Inflammatory macrophage (primary cell): ENCODE measurements at places on chromosomes 7 and 10.
A peak's percentile ranks its signal among the peaks of the same experiment; 100 is the strongest.

DNA sequence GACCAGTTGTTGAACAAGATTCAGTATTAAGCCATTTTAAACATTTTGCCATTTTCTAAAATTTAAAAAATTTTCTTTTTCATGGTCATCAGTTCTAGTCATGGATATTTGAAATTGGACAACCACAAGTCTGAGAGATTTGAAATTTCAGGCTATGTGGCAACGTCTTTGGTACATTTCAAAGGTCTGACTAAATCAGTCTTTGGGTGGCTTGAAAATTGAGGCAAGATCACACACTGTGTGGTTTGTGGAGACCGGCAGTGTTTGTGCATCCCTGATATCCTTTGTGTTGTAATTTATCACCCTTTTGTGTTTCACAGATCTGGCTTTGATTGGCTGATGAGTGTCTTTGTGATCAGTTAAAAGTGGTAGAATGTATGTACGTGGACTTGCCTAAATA, 35.7 kb downstream of the CCAR1 start:
- DNase-seq: no peak

DNA sequence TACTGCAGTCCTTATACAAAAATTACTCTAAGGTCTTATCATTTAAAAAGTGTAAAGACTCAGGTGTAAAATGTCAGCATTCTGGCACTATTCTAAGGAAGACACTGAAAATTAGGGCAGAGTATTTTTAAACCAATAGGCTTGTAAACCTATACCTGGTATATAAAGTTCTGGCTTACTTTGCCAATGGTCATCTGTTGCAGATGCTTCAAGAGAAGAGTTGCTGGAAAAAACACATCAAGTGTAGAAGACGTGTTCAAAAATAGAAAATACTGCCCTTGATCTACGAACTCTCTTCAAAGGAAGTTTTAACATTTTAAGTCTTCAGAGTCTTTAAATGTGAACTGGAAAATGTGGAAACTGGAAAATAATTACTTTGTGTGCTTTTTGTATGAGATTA, 23.9 kb downstream of the NT5C3A start:
- DNase-seq: no peak

GRCh38 chr10:52477305-52477704, 163.2 kb downstream of the DKK1 start:
- no peak for DNase-seq

- DNase-seq: no peak
These were observed 10.6 kb upstream of the OPTN start for GRCh38 chr10:13089345-13089744.

DNA sequence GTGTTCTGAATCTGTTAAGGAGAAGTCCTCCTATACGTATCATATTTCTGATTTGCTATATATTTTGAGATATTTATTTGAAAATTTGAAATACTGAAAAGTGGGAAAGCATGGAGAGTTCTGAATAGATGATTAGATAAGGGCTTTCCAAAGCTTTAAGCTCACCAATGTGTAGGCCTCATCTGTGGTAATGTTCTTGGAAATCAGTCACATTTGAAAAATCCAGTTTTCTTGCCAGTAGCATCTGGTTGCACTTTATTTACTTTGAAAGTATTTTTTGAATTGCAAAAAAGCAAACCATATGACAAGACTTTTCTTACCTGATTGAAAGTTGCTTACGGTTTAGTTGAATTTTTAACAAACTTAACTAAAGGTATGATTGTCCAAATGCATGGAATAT, 21.7 kb downstream of the ADD3 start:
- no peak for DNase-seq

- DNase-seq: no peak
These were observed 111.5 kb downstream of the SH2D4B start for GRCh38 chr10:80649183-80649582.

GRCh38 chr10:61752111-61753011, 89.6 kb downstream of the CABCOCO1 start:
- DNase-seq: peak; percentile 36

GRCh38 chr7:41054960-41055661, 647.8 kb downstream of the INHBA start:
- DNase-seq: no peak

- DNase-seq: no peak
These were observed 1.1 kb downstream of the FAM237B start for GRCh38 chr7:90320014-90320413.

GRCh38 chr10:3689871-3690510, 95.0 kb downstream of the KLF6 start:
- DNase-seq: no peak

DNA sequence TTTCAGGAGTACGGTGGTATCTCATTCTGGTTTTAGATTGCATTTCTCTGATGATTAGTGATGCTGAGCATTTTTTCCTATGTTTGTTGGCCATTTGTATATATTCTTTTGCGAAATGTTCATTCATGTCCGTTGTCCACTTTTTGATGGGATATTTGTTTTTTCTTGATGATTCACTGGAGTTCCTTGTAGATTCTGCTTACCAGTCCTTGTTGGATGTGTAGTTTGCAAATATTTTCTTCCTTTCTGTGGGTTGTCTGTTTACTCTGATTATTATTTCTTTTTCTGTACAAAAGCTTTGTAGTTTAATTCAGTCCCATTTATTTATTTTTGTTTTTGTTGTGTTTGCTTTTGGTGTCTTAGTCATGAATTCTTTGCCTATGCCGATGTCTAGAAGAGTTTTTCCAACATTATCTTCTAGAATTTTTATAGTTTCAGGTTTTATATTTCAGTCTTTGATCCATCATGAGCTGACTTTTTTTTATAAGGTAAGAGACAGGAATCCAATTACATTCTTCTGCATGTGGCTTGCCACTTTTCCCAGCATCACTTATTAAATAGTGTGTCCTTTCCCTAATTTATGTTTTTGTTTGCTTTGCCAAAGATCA, 320.5 kb downstream of the MAGI2 start:
- DNase-seq: no peak

- DNase-seq: peak; percentile 89
These were observed 56.2 kb upstream of the TM9SF3 start for GRCh38 chr10:96642973-96643372.

DNA sequence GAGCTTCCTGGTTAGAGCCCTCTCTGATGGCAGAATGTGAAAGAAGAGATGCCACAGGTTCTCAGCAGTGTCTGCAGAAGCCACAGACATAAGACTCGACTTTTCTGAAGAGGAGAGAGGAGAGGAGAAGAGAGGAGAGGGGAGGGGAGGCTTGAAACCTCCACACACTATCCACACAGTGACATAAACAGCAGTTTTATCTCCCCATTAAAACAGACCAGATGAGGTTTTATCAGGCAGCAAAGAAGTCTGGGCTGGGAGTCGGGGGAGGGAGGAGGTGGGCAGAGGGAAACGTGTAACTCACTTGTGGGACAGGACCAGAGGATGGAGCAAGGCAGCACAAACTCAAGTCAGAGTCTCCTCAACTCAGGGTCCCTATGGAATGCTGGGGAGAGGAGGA, 76.5 kb downstream of the XPNPEP1 start:
- no peak for DNase-seq

- no peak for DNase-seq
These were observed 54.6 kb downstream of the TMEM178B start for GRCh38 chr7:141128506-141128905.

GRCh38 chr10:131580674-131581073, 269.2 kb upstream of the TCERG1L start:
- no peak for DNase-seq

DNA sequence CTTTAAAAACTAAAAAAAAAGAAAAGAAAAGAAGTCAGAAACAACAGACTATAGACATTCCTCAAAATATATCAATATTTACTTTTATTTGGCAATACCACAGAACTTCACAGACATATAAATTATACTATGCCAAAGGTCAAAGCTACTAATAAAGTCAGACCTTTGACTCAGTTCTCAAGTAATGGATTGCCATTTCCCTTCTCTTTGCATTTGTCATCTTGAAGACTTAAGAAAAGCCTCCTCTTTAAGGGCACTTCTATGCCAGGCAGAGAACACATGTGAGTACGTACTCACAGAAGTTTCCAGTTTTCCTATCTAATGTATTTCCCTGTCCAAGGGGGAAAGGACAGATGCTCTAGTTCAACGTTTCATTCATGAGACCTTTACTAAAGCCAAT, 37.6 kb downstream of the TNPO3 start:
- DNase-seq: no peak

DNA sequence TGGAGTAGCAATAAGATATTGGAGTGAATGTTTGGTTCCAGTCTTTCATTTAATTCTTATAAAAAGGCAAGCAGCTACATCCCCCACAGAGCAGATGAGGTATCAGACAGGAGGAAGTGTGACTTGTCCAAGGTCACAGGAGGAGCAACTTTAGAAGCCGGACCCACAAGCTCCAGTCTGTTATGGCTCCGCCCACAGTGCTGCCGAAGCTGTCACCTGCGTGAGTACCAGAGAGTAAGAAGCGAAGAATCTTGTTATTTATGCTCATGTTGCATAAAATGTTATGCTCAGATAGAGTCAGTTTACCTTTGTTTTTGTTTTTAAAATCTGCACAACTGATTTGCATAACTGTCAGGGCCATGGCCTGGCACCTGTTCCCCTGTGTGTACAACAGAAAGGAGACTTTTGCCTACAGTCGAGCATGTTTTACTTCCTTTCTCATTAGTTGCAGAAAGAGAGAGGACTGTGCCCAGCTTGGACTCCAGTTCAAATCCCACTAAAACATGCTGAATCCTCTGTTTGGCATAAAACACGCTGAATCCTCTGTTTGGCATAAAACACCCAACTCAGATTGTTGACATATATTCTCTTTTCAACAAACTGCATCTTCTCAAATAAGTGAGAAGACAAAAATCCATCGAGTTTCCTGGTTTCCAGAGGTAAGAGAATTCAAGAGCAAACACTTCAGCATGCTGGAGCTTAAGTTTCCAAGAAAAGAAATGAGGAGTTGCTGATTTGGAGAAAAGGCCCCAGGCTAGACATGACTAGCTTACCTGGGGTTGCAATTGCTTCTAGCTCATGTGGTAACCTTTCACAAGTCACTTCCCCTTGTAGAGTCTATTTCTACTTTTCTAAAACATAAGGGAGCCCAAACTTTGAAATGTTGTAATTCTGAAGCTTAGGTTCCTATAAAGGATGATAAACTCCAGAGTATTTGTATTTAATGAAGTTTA, 409.8 kb upstream of the ZMIZ1 start:
- DNase-seq: peak; percentile 34

DNA sequence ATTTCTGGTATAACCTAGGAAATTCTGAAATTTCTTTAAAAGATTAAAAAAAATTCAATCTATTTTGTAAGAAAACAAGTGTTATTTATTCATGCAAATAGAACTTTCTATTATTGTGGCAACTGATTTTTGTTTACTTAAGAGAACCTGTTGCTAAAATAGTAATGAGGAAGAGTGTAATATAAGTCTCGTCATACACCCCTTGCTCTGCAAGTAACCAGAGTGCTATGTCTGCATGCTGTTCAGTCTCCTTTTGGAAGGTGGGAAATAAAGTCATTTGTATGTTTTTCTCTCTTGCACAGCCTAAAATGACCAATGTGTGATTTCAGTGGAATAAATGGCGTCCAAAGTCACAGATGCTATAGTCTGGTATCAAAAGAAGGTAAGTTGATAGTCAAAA, 41.3 kb downstream of the PHTF2 start:
- peak; percentile 24 for DNase-seq

- no peak for DNase-seq
These were observed 307.8 kb downstream of the GPR37 start for GRCh38 chr7:124457841-124458240.
